ENCODE measurements at places on chromosomes 16 and 17.

DNA sequence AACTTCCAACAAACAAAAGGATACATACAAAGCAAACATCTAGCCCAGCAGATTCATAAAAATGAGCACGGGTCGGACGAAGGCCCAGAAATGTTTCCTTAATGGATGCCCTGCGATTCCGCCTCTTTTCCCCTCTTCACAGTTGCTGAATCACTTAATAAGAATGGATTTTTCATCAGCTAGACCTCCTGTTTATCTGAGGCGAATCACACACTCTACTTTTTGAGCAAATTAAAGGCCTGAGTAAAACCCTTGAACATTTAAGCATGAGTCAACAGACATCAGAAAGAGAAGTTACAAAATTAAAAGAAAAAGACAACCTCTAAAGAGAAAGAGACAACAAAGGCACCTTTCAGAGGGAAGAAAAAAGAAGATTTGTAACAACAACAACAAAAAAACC is 44.7 kb downstream of the HS3ST3A1 start:
- DNase-seq = no peak

GRCh38 chr16:88073201-88073721 is 122.0 kb downstream of the BANP start:
- no peak for DNase-seq

DNA sequence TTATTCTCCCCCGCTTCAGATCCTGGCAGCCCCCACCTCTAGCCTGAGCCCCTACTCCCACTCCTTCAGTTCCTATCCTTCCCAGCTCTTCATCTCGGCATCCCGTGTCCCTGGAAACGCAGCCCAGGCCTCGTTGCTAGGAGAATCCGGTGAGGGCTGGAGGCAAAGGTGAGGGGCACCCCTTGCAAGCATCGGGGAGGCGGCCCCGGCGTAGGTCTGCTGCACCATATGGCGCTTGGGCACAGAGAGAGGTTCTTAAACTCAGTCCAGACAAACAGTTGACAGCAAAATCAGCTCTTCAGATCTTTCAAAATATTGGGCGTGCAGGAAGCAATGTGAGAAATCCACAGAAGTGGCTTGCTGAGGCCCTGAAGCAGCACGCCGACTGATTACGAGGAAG is 15.0 kb downstream of the SLC38A8 start:
- no peak for DNase-seq

- no peak for DNase-seq
Measured at GRCh38 chr16:49503256-49504022, 129.8 kb downstream of the C16orf78 start.

GRCh38 chr16:8814095-8814806 is 16.6 kb downstream of the PMM2 start:
- no peak for DNase-seq

GRCh38 chr16:88437367-88437964 is 15.6 kb upstream of the ZFPM1 start:
- DNase-seq = no peak

DNA sequence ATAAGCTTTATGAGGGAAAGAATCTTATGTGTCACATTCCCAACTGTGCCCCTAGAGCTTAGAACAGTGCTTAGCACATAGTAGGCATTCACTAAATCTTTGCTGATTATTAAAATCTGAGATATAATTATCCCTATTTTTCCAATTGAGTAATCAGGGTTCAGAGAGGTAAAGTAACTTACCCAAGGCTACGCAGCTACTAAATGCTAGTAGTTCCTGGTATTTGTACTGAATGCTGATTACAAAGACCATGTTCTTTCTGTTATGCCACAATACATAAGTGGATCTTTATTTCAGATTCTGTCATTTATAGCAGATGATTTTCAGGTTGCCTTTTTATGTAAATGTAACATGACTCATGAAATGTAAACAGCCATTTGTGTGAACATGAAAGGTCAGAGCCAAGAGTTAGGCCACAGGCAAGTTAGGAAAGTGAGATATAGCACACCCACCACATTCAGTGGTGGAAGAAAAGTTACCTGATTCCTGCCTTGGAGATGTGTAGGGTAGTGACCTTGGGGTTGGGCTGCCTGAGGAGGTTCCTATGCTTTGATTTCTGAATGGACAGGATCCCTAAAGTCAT is 77.2 kb downstream of the FTO start:
- DNase-seq = no peak

- DNase-seq = no peak
Measured at GRCh38 chr16:50269061-50269705, 2.8 kb downstream of the ADCY7 start.

- no peak for DNase-seq
Measured at GRCh38 chr16:86494039-86494564, 16.2 kb upstream of the FOXF1 start.

GRCh38 chr16:68062910-68063393 is 22.2 kb upstream of the NFATC3 start:
- DNase-seq = no peak

GRCh38 chr16:10239640-10240039 is 57.4 kb upstream of the GRIN2A start:
- no peak for DNase-seq

GRCh38 chr16:3767333-3767986 is 50.1 kb upstream of the TRAP1 start:
- no peak for DNase-seq

DNA sequence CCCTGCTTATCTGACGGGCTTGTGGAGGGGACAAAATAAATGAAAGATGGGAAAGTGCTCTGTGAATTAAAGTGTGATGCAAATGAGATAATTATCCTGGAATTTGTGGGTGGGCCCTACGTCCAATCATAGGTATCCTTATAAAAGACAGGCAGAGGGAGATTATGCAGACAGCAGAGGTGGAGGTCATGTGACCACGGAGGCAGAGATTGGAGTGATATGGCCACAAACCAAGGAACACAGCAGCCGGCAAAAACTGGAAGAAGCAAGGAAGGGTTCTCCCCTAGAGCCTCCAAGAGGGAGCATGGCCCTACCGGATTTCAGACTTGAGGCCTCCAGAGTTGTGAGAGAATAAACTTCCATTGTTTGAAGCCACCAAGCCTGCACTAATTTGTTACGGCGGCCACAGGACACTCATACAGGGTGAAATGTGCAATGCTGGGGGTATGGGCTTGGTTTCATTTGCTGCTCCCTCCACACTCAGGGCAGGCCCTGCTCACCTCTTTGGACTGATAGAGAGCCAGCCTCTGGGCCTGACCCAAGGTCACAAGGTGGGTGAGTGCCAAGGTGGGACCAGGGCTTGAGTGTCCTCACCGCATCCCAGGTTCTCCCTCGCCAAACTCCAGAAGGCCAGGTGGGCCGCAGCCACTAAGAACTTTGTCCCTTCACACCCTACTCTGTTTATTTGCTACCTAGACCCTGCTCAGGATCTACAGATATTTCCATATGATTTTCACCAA is 149.6 kb upstream of the TNRC6C start:
- DNase-seq = no peak

- DNase-seq = no peak
Measured at GRCh38 chr17:76272541-76273444, 7.6 kb downstream of the UBALD2 start.

GRCh38 chr17:30476726-30477082 is 504 bp upstream of the GOSR1 start:
- DNase-seq = no peak

DNA sequence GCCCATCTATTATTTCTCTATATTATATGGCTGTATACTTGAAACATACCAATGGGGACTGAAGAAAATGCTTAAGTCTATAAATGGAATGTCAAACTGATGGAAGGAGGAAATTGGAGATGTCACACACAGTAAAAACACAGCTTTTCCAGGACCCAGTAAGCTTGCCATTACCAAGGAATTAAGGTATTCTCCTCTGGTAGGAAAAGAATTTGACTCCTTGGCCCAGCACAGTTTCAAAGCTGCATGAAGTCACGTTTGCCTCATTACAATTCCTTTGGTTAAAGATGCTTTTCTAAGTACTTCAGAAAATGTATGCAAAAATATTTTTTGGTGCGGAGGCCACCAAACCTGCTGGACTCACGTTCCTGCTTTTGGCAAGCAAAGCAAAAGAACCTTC is 48.5 kb downstream of the CDH13 start:
- no peak for DNase-seq
